ENCODE measurements at places on chromosomes 12 and 14. TPM values are rescaled to one million over a fixed set of nuclear protein-coding genes. Genes with fewer than 3 reads are reported as not detected.

The BDKRB1 gene
- not detected for total RNA-seq

The ADAMTS20 gene
- not detected for total RNA-seq

The SERPINA4 gene
- total RNA-seq = not detected

The SLC35E3 gene
- total RNA-seq = 6.8 TPM

The SMCO2 gene
- not detected for total RNA-seq

The EP400 gene
- 75.7 TPM for total RNA-seq

The TRPV4 gene
- not detected for total RNA-seq

The AMDHD1 gene
- 1.1 TPM for total RNA-seq

The DLK1 gene
- total RNA-seq = 2.2 TPM

The NRL gene
- 3.5 TPM for total RNA-seq

DNA sequence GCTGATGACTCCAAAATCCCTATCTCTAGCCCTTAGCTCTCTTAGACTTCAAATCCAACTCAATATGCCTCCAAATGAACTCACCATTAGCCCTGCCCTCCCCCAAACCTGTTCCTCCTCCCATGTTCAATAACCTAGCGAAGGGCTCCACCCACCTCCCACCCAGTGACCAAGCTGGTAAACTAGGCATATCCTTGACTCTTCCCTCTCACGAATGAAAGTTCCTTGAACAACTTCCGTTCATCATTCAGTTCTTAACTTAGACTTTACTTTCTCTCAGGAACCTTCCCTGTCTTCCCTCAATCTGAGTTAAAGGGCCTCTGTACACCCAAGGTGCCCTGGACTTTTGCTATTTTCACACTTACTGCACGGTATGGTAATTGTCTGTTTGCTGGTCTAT, 1.9 kb upstream of the KLHDC1 start:
- no peak for DNase-seq
- peaks cover 4% of the 10 kb centered on the region for H3K4me1 ChIP-seq
- no peak overlapping the region for H3K4me3 ChIP-seq
- H3K27me3 ChIP-seq = no peaks in the 10 kb centered on the region
- H3K27ac ChIP-seq = no peak overlapping the region
- no peaks in the 10 kb centered on the region for H3K36me3 ChIP-seq

GRCh38 chr12:21613931-21614330, 9.3 kb upstream of the GYS2 start:
- H3K27ac ChIP-seq = peak overlapping the region; percentile 75
- peaks cover 18% of the 10 kb centered on the region for H3K4me1 ChIP-seq
- H3K4me3 ChIP-seq = no peak overlapping the region
- no peaks in the 10 kb centered on the region for H3K27me3 ChIP-seq
- DNase-seq = no peak
- H3K36me3 ChIP-seq = no peaks in the 10 kb centered on the region

GRCh38 chr12:89984846-89985245, 276.2 kb upstream of the ATP2B1 start:
- no peaks in the 10 kb centered on the region for H3K36me3 ChIP-seq
- DNase-seq = no peak
- no peak overlapping the region for H3K4me3 ChIP-seq
- H3K27ac ChIP-seq = no peak overlapping the region
- no peaks in the 10 kb centered on the region for H3K4me1 ChIP-seq
- H3K27me3 ChIP-seq = no peaks in the 10 kb centered on the region

GRCh38 chr12:46788072-46788887, 37.5 kb downstream of the SLC38A4 start:
- no peaks in the 10 kb centered on the region for H3K36me3 ChIP-seq
- DNase-seq = no peak
- H3K27me3 ChIP-seq = no peaks in the 10 kb centered on the region
- no peaks in the 10 kb centered on the region for H3K4me1 ChIP-seq
- no peak overlapping the region for H3K27ac ChIP-seq

GRCh38 chr12:110590806-110591326, 7.7 kb upstream of the PPTC7 start:
- H3K4me3 ChIP-seq = no peak overlapping the region
- peaks cover 8% of the 10 kb centered on the region for H3K4me1 ChIP-seq
- H3K36me3 ChIP-seq = no peaks in the 10 kb centered on the region

GRCh38 chr12:15485466-15485865, 163.2 kb downstream of the PTPRO start:
- no peak for DNase-seq
- no peak overlapping the region for H3K27ac ChIP-seq
- no peaks in the 10 kb centered on the region for H3K27me3 ChIP-seq
- H3K4me3 ChIP-seq = no peak overlapping the region
- H3K36me3 ChIP-seq = no peaks in the 10 kb centered on the region
- no peaks in the 10 kb centered on the region for H3K4me1 ChIP-seq

DNA sequence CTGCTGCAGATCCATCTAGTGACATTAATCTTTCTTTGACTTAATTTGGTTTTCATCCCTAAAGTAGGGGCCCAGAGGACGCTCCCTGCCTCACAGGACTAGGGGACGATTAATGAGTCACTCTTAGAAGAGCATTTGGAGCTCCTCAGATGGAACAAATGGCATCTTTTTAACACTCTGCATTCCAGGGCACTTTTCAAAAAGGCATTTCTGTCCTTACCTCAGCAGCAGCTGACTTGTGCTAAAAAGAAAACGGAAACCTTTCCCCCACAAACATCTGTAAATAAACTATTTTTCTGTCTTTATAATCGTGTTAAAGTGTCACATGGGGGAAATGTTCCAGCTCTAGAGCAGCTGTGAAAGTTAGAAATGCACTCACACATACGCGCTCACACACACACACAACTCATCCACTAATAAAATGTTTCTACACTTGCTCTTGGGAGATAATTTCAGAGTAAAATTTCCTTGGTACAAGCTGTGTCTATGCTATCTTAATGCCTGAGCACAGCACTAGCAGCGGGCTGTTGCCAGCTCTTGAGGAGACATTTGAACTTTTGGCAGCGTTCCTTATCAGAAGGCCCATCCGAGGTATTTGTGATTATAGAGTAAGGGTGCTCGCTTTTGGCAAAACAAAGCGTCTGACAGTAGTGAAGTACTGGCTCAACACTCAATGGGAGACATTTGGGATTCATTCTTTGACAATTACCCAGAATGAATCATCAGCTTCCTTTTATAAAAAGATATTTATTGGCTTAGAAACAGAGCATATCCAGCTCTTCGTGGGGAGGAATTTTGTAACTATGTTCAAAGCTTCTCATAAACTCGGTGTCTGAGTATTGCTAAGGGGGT, 141.3 kb downstream of the PLXNC1 start:
- H3K27ac ChIP-seq = no peak overlapping the region
- no peak overlapping the region for H3K4me3 ChIP-seq
- H3K4me1 ChIP-seq = no peaks in the 10 kb centered on the region
- no peaks in the 10 kb centered on the region for H3K27me3 ChIP-seq

- H3K27ac ChIP-seq = no peak overlapping the region
- H3K27me3 ChIP-seq = no peaks in the 10 kb centered on the region
- no peaks in the 10 kb centered on the region for H3K36me3 ChIP-seq
Observed at GRCh38 chr12:98401427-98401826, 114.0 kb upstream of the TMPO start.

GRCh38 chr12:100254876-100255275, 12.0 kb downstream of the DEPDC4 start:
- DNase-seq = no peak
- H3K36me3 ChIP-seq = no peaks in the 10 kb centered on the region
- H3K4me3 ChIP-seq = no peak overlapping the region
- H3K27me3 ChIP-seq = no peaks in the 10 kb centered on the region
- H3K27ac ChIP-seq = no peak overlapping the region
- H3K4me1 ChIP-seq = no peaks in the 10 kb centered on the region
